Activated T-helper 1 cell treated with anti-CD3 and anti-CD28 coated beads, Interleukin-12 subunit alpha, Interleukin-12 subunit beta, Interleukin-2, Interleukin-4 antibody, amounts not matched to agents 30 ng/mL and 10 ng/mL and 1 ng/mL, durations not matched to agents 14 hours and 24 hours and 36 hours (primary cell): ENCODE measurements at places on chromosomes 5 and 9. TPM values are rescaled to one million over a fixed set of nuclear protein-coding genes. Genes with fewer than 3 reads are reported as not detected.
A peak's percentile ranks its signal among the peaks of the same experiment; 100 is the strongest.

Gene PDE8B
- 0.07 and 0.16 TPM in 2 replicates for total RNA-seq

DNA sequence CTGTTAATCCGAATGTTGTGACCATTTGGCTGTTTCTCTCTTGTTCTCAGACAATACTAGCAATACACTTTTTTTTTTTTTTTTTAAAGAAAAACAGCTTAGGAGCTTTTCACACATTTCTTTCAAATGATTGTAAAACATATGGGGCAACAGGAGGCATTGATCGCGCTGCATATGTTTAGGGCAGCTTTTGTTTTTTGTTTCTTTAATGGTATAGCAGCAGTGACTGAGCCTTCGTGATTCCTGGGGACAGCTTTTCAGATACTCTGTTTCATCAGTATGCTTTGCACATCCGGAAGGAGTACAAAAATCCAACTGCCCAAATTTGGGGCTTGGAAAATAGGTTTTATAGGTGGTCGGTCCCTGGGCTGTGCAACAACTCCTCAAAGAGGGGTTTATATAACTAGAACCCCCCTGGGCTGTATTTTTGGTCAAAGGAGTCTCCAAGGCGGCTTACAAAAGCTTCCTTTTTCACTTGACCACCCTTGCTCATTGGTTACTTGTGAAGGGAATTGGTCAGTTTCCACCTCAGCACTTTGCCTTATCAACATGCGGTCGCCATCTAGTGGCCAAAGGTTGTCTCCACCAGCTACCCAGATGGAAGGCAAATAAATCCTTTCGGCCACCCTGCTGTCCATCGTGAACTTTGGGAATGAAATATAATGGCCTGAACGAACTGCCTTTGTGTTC, 91.8 kb downstream of the PDE6A start:
- peak; percentile 14 for DNase-seq
- H3K4me3 ChIP-seq, result no peak overlapping the region
- no peak overlapping the region for H3K27ac ChIP-seq

- H3K36me3 ChIP-seq, result no peaks in the 10 kb centered on the region
- H3K27ac ChIP-seq, result no peak overlapping the region
- DNase-seq, result no peak
- no peak overlapping the region for H3K4me3 ChIP-seq
Observed at GRCh38 chr5:133405275-133406034, 206.9 kb downstream of the FSTL4 start.

GRCh38 chr5:76446776-76447175, 43.7 kb downstream of the IQGAP2 start:
- H3K4me1 ChIP-seq, result peaks cover 28% of the 10 kb centered on the region
- no peak overlapping the region for H3K27ac ChIP-seq
- H3K27me3 ChIP-seq, result no peaks in the 10 kb centered on the region
- H3K36me3 ChIP-seq, result peaks cover 41% of the 10 kb centered on the region
- no peak for DNase-seq

- H3K27ac ChIP-seq, result no peak overlapping the region
- no peak overlapping the region for H3K4me3 ChIP-seq
- H3K27me3 ChIP-seq, result no peaks in the 10 kb centered on the region
- DNase-seq, result no peak
- H3K4me1 ChIP-seq, result no peaks in the 10 kb centered on the region
Observed at GRCh38 chr5:19917588-19918122, 70.3 kb downstream of the CDH18 start.

DNA sequence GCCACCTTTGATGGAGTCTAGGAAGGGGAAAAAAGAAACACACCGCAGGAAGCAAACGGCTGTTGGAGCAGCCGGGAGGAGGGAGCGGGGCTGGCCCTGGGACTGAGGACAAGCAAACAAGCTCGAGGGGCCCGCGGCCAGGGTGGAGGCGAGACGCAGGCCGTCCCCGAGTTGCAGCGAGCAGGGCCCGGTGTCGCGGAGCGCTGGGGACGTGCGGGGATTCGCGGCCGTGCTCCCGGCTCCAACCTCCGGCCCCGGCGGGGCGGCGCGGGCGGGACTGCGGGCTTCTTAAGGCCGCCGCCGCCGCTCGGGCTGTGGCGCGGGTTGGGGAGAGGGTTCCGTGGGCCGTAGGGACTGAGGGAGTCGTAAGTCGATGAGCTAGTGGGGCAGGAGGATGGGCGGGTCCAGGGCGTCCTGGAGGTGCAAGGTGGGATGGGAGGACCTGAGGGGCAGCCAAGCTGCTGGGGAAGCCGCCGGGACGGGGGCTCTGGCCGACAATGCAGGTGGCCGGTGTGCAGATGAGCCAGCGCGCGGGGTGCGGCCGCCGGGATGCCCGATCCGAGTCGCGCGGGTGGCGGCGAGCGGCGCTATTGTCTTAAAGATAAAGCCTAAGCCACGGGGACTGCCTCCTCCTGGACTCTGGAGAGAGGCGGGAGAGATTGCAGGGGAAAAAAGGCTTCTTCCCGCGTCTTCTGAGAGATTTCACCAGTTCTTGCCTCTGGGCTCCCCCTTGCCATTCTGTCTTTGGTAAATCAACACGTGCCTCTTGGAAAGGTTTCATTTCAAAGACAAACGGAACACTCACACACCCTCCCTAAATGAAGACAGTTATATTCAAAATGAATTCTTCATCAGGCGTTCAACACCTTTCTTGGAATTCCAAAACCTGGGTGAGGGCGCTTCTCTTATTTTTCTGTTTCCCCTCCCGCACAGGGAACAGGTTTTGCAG, 1.6 kb upstream of the HAPLN1 start:
- no peak overlapping the region for H3K27ac ChIP-seq
- no peaks in the 10 kb centered on the region for H3K4me1 ChIP-seq
- H3K4me3 ChIP-seq, result peak overlapping the region; percentile 64
- peaks cover 2% of the 10 kb centered on the region for H3K36me3 ChIP-seq

DNA sequence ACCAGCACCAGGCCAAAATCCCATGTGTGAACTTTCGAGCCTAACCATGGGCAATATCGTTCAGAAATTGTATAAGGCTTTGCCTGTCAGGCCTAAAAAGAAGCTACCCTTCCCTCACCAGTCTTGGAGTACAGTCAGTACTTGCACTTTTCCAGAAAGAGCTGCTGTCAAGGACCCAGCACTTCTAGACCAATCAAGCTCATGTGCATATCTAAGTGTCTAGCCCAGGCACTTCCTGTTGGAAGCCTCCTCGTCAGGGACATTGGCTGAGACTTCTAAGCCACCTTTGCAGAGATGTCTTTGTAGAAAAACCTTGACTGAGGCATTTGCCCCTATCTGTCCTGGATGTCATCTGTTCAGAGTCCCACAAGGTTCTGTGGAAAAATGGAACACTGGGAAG, 1930.5 kb downstream of the EFNA5 start:
- no peaks in the 10 kb centered on the region for H3K27me3 ChIP-seq
- H3K27ac ChIP-seq, result no peak overlapping the region
- no peak for DNase-seq
- H3K4me3 ChIP-seq, result no peak overlapping the region
- no peaks in the 10 kb centered on the region for H3K36me3 ChIP-seq
